ENCODE measurements at places on chromosomes 6 and 20. TPM values are rescaled to one million over a fixed set of nuclear protein-coding genes. Genes with fewer than 3 reads are reported as not detected.

Gene SLC35F1
- not detected for total RNA-seq

Gene TBXT
- total RNA-seq = not detected

Gene PLEKHG1
- 12.5 TPM for total RNA-seq

Gene SLPI
- total RNA-seq = 0.63 TPM

Gene CDYL
- 72.3 TPM for total RNA-seq

Gene E2F1
- total RNA-seq = 2.0 TPM

Gene DEF6
- 80.1 TPM for total RNA-seq

Gene TP53TG5
- under 0.01 TPM for total RNA-seq

Gene UNC93A
- not detected for total RNA-seq

Gene ARMH2
- total RNA-seq = not detected

Gene SLC4A11
- total RNA-seq = 0.21 TPM

Gene PXMP4
- 2.4 TPM for total RNA-seq

Gene ANKRD66
- total RNA-seq = not detected

Gene NHLRC1
- total RNA-seq = 0.52 TPM

Gene SPACA1
- not detected for total RNA-seq

Gene CCDC170
- 1.2 TPM for total RNA-seq

Gene CCR6
- 14.8 TPM for total RNA-seq

Gene GPR63
- total RNA-seq = 0.10 TPM

Gene RIMS1
- under 0.01 TPM for total RNA-seq

Gene OPRM1
- total RNA-seq = not detected

Gene DPM1
- 58.2 TPM for total RNA-seq

Gene EYS
- total RNA-seq = under 0.01 TPM

Gene AGER
- 1.5 TPM for total RNA-seq

Gene PROKR2
- not detected for total RNA-seq

Gene GSTA4
- total RNA-seq = 0.63 TPM

Gene RIN2
- total RNA-seq = 10.6 TPM

Gene NOX3
- total RNA-seq = not detected

Gene TPMT
- 6.5 TPM for total RNA-seq

Gene GJA10
- not detected for total RNA-seq

Gene UBD
- total RNA-seq = not detected

Gene CLPSL1
- not detected for total RNA-seq

Gene KIF16B
- 5.8 TPM for total RNA-seq

Gene ABHD16B
- total RNA-seq = not detected

Gene SLC12A5
- 0.10 TPM for total RNA-seq

Gene POM121L2
- total RNA-seq = not detected

Gene OXT
- not detected for total RNA-seq

Gene MYB
- total RNA-seq = 4.8 TPM

Gene RPS6KA2
- total RNA-seq = 2.4 TPM

Gene FOXC1
- 0.10 TPM for total RNA-seq

Gene IMPG1
- not detected for total RNA-seq

Gene SIRPB2
- total RNA-seq = 8.8 TPM

Gene ZNF334
- 0.10 TPM for total RNA-seq

Gene ASXL1
- 117 TPM for total RNA-seq

Gene VWA7
- total RNA-seq = 0.31 TPM

Gene CDSN
- total RNA-seq = not detected

Gene ASIP
- 1.3 TPM for total RNA-seq

Gene TRAPPC3L
- total RNA-seq = 2.1 TPM

Gene ANGPT4
- not detected for total RNA-seq

Gene ZBP1
- 14.7 TPM for total RNA-seq

Gene FOXA2
- not detected for total RNA-seq

Gene MARCKS
- total RNA-seq = 48.4 TPM

Gene PPIL6
- total RNA-seq = 1.9 TPM
